ENCODE measurements at places on chromosomes 11 and 22.

DNA sequence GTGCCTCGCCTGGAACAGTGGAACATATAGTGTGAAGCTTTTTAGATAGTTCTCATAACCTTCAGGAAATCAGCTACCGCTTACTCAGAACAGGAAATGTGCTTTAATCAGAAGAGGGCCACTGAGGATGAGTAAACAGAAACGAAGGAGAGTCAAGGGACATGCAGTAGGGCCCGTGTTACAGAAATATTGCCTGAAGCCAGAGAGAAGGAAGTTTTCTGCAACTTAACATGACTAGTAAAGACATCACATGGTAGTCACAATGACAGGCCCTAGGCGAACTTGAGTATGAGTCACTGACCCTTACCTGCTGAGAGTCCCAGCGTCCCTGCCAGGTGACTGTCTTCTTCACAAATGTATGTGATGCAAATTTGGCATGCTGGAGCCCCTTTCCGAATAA is 39.4 kb downstream of the CARD18 start:
- DNase-seq = no peak

- no peak for DNase-seq
Observed at GRCh38 chr11:133981156-133981555, 24.4 kb upstream of the IGSF9B start.

- no peak for DNase-seq
Observed at GRCh38 chr22:27107824-27108223, 450.4 kb downstream of the MIAT start.

DNA sequence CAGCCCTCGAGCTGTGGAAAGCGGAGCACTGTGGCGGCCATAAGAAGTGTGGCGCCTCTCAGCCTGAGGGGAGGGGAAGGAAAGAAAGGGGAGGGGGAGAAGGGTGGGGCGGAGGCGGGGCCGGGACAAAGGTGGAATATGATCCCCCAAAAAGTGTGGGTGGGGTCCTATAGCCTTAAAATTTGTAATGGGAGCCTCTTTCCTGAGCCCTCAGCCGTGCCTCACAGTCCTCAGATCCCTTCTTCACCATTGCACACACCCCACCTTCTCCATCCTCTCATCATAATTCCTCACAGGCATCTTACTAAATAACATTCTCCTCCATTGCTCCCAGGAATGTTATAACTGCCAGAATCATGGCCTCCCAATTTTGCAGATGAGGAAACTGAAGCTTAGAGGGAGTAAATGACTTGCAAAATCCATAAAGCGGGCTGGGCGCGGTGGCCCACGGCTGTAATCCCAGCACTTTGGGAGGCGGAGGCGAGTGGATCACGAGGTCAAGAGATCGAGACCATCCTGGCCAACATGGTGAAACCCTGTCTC is 600 bp upstream of the RAB6A start:
- DNase-seq = no peak

- DNase-seq = no peak
Observed at GRCh38 chr11:8234425-8234821, 29.3 kb downstream of the LMO1 start.

- no peak for DNase-seq
Observed at GRCh38 chr11:74948546-74948897, 369 bp downstream of the XRRA1 start.

DNA sequence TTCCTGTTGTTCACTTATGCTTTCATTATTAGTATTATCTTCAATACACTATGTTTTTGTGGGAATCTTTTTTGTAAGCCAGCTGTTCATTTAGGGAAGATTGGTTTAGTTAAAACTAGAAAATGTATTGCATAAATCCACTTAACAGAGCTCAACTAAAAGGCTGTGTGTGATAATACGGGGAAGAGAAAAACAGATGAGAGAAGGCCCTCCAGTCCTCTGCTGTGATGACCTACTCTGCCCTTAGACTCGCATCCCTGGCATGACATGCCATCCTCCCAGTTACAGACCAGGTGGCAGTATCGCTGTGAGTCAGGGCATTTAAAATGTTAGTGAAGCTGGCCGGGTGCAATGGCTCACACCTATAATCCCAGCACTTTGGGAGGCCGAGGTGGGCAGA is 173.4 kb upstream of the TTC12 start:
- DNase-seq = no peak

GRCh38 chr11:126878913-126879482 is 121.6 kb downstream of the KIRREL3 start:
- no peak for DNase-seq

- no peak for DNase-seq
Observed at GRCh38 chr22:36079041-36079440, 50.4 kb upstream of the RBFOX2 start.

DNA sequence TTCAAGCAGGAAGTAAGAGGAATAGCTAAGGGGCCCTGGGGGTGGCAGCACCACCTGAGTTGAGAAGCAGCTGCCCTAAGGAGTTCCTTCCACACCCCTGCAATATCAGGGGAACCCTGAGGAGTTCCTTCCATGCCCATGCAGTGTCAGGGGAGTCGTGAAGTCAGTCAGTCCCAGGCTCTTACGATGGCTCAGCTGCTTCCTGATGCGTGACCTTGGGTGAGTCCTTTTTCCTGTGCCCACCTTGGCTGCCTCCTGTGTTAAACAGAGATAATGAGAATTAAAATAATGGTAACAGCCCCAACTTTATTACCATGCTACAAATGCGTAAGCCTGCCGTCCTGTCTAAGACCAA is 181.1 kb downstream of the MIAT start:
- no peak for DNase-seq

- peak; percentile 85 for DNase-seq
Observed at GRCh38 chr11:68271781-68272608, at the start of gene C11orf24. TSS of gene C11orf24 (minus strand) at chr11:68271973. CDS start at chr11:68263767, 8,206 bp downstream.

DNA sequence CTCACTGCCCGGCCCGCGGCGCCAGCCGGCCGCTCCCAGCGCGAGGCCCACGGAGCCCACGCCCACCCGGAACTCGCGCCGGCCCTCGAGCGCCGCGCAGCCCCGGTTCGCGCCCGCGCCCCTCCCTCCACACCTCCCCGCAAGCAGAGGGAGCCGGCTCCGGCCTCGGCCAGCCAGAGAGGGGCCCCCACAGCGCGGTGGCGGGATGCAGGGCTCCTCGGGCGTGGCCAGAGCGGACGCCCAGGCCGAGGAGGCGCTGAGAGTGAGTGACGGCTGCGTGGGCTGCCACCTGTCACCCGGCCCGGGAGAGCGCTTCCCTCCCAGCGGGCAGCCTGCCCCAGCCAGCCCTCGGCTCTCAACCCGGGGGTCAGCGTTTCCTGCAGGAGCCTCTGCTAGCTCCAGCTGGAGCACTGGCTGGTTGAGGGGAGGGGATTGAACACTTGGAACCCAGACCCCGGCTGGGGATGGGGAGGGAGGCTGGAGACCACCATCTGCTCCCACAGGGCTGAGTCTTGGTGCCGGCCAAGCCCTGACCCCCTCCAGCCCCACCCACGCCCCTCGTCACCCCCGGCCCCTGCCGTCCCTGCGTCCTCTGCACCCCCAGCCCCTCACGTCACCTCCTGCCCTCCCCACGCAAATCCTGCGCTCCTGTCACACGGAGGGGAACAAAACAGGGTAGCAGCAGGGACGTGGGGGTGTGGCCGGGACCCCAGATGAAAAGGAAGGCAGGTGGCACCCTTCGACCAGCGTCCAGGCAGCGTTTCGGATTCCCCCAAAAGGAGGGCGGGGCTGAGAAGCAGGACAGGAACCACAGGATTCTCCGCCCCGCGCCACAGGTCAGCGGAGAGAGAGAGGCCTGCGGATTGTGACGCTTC is 157.0 kb downstream of the BRD1 start:
- DNase-seq = no peak

Measured in stimulated activated CD8-positive, alpha-beta memory T cell treated with anti-CD3 and anti-CD28 coated beads, Interleukin-7, amount 100 ng/mL, for 48 hours (primary cell).